ENCODE measurements at places on chromosomes 5 and 9.
A peak's percentile ranks its signal among the peaks of the same experiment; 100 is the strongest.

- peak; percentile 22 for DNase-seq
Measured at GRCh38 chr5:156482818-156483217, 155.9 kb downstream of the SGCD start.

GRCh38 chr5:68419637-68420452 lies 204.3 kb downstream of the PIK3R1 start:
- DNase-seq, result peak; percentile 71

DNA sequence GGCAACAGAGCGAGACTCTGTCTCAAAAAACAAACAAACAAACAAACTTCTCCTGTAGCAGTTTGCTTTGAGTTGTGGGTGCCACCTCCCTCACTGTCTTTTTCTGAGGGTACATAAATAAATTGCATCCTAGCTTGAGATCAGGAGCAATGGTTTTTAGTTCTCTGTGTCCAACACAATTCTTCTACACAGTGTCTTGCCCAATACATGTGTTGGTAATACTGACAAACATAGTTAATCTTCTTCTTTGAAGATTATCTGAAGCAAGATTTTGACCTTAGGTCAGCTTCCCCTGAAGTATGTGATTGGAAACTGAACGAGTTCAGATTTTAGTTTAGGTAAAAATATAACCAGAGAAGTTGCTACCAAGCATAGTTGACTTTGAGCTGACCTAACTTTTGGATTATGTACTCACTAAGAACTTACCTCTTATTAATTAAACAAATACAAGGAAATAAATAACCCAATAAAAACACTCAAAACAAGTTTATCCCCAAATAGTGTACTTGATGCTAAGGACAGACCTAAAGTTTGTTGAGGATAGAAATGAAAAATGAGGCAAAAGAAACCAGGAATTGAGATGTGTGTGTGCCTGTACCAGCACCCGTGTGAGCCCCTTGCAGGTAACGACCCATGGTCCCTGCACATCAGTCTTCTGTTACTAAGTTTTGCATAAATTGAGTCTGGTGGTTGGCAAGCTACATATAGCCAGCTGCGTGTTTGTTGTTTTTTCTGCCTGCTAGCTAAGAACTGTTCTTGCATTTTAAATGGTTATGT lies 16.2 kb downstream of the TJP2 start:
- DNase-seq, result no peak

GRCh38 chr9:129544761-129545160 lies 76.1 kb downstream of the C9orf50 start:
- DNase-seq, result no peak

DNA sequence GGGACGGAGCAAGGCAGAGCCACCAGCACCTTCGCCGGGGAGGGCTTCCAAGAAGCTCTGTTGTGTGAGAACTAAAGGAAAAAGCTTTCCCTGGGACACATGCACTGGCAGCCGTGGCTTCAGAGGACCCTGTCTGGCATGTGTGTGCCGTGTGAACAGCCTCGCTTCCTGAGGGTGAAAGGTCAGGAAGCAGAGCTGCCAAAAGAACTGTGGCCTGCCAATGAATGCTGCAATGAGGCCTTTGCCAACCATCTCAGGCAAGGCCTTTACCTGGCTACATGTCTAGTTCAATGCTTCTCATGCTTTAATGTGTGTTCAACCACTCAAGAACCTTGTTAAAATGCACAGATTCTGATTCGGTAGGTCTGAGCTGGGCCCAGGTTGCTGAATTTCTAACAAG lies 53.5 kb downstream of the NIPSNAP3B start:
- no peak for DNase-seq

GRCh38 chr5:88818296-88818695 lies 64.7 kb downstream of the MEF2C start:
- DNase-seq, result no peak

GRCh38 chr5:148974642-148975327 lies 88.1 kb downstream of the SH3TC2 start:
- no peak for DNase-seq

DNA sequence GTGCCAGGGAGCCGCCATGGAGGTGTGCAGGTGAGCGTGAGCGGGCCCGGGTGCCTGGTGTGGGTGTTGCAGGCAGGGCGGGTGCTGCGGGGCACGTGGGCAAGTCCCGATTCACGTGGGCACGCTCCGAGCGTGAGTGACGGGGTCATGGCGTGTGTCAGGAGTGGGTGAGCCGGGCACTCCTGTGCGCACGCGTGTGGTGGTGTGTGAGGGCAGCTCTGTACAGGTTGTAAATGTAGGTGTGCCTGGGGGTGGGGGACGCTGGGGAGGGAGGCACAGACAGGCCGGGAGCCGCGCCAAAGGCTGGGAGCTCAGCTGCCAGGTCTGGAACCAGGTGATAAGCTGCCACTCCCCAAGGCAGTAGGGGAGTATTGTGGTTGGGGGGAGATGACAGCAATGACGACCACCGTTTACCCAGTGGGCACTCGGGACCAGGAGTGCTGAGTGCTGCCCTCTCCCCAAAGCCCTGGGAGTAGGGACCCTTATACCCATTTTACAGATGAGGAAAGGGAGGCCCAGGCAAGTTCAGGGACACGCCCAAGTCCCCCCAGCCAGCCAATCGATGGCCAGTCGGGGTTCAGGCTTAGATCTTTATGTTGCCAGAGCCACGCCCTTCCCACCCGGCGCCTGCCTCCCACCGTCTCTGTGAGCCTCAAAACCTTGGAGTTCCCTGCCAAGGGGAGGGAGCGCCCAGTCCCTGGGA lies 9.6 kb downstream of the NCS1 start:
- no peak for DNase-seq

- DNase-seq, result no peak
Measured at GRCh38 chr5:12204761-12205160, 300.5 kb upstream of the CTNND2 start.

DNA sequence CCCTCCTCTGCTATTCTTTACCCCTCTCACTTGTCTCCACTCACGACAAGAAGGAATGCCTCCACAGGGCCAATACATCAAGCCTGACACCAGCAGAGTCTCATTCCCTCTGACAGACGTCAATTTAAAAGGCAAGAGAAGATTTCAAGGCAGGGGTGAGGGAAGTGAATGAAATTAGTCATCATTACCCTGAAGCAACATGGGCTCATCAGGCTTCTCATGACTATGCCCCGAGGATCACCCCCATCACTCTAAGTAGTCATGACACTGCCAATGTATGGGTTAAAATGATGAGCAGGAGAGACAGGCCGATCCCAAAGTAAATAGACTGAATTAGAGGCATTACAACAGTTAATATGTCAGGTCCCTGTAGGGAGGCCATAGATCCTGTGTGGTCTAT lies 504.4 kb downstream of the TLE4 start:
- no peak for DNase-seq

DNA sequence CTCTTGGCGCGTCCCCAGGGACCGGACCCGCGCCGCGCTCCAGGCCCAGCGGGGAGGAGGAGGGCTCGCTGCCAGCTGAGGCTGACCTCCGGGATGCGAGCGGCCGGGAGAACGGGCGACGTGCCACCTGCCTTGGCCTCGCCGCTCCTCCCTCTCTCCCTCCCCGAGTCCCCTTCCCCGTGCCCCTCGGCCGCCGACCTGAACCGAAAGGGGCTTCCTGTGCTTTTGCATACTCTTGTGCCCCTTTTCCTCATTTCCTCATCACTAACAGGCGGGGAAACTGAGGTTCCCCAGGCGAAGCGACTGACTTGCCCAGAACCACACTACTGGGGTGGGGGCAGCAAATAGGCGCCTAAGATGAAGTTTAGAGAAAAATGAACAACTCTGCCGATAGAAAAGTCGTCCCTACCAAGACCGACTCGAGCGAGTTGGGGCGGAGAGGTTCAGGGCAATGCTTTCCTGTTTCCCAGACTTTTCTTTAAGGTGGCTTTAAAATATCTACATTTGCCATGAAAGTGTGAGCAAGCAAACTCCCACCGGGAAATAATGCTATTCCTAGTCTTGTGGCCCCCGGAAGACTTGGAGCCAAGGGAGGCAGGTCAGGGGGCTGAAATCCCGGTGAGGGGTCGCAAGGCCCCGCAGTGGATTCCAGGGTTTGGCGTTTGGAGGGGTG lies 580 bp upstream of the DUSP1 start:
- DNase-seq, result peak; percentile 67

DNA sequence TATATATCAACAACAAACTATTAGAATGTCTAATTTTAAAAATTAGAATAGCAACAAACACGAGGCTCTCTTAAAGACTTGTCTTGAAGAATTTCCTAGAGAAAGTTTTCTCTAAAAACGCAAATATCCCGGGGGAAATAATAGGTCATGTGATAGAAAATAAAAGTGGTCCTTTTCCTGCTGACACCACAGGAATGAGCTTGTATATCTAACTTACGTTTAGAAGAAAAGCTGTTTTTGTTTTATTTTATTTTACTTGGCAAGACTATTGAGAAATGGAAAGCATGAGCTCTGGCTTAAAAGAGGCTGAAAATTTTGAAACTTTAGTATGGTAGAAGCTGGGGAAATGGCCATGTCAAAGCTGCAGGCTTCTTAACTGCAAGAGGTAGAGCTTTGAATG lies 465.0 kb downstream of the AGTPBP1 start:
- no peak for DNase-seq

DNA sequence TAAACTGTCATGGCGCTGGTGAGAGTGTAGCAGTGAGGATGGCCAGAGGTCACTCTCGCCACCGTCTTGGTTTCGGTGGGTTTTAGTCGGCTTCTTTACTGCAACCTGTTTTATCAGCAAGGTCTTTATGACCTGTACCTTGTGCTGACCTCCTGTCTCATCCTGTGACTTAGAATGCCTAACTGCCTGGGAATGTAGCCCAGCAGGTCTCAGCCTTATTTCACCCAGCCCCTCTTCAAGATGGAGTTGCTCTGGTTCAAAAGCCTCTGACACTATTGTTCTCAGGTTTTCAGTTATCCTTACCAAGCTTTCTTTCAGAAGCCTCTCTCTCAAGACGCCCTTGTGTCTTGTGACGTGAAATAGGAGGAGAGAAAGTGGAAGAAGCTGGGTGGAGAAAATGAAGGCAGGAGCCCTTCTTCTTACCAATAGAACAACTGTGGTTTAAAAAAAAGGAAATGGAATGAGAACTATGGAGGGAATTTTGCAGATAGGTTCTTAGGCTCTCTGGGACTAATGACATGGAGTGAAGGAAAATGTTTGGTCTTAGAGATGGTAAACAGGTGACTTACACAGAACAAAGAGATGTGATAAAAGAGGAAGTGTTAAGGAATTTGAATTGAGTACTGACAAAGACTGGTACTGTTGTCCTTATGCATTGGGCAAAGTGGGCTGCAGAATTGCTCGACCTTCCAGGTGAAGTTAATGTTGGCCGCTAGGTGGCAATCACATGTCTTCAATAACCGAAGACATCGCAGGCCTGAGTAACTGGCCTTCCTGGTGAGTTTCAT lies 133.3 kb upstream of the RAI14 start:
- DNase-seq, result peak; percentile 90

DNA sequence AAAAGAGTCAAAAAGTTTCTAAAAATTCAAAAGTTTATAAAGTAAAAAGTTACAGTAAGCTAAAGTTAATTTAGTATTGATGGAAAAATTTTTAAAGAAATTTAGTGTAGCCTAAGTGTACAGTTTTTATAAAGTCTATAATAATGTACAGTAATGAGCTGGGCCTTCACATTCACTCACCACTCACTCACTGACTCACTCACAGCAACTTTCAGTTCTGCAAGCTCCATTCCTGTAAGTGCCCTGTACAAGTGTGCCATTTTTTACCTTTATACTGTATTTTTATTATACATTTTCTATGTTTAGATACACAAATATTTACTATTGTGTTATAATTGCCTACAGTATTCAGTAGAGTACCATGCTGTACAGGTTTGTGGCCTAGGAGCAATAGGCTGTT lies 239.5 kb upstream of the MAP3K1 start:
- no peak for DNase-seq

Data from NCI-H69 (cell line).